ENCODE measurements at places on chromosomes 11 and 22.

DNA sequence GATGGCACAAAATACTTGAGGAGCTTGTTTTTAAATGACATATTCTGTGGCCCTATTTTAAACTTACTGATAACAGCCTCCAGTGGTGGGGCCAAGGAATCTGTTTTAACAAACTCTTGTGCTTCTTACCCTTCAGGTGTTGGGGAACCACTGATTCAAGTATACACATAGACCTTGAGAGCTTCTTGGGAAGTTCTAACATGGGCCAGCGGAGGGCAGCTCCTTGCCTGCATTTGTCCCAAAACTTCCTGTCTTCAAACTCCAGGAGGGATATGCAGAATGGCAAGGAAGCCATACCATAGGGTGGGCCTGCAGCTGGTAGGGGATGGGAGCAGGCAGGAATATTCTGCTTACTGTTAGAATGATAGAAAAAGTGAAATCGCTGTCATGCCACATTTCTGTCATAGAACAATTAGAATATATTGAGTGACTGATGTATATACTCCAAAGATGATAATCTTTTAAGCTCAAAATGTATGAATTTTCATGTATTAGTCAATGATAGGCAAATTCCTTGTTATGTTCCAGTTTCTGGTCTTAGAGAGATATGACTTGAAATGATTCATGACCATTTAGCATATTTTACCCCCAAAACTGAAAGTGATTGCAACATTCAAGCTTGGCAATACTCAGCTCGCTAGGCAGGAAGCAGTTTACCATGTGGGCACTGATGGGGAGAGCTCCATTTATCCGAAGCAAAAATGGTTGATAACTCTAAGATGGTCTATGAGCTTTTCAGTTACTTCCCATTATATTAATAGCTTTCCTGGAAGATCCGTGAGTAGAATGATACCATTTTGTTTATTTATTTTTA is 9.2 kb downstream of the EXT2 start:
- DNase-seq = no peak

GRCh38 chr11:61187505-61188130 is 15.7 kb upstream of the PGA3 start:
- peak; percentile 67 for DNase-seq

GRCh38 chr11:60528934-60529333 is 13.7 kb downstream of the MS4A13 start:
- DNase-seq = no peak

DNA sequence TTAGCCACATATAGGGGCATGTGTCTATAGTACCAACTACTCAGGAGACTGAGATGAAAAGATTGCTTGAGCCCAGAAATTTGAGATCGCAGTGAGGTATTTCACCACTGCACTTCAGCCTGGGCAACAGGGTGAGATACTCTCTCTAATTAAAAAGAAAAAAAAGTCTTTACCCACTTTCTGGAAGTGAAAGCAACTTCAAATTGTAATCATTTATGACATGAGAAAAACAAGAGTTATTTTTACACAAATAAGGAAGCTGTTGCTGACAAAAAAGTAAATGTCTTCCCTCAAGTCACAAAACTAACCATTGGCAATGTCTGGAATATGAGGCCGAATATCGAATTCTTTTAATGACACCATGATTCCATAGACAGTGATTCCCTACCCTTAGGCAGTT is 71.4 kb downstream of the GLYATL1 start:
- no peak for DNase-seq

GRCh38 chr22:22720201-22720723 is 75.8 kb downstream of the GGTLC2 start:
- peak; percentile 22 for DNase-seq

DNA sequence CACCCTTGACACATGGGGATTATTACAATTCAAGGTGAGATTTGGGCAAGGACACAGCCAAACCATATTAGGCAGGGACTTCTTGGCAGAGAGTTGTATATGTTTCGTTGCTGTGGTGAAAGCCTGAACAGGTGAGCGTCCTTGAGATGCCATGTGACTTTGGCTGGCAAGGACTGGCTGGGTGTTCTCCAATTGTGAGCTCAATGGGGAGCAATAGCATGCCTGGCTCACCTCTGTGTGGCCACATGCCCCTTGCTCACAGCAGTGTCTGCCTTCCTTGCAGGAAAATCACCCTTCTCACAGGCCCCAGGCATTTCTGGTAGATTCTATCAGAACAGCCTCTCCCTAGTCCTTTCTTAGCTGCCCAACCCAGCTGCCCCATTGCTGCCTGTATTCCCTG is 105.5 kb downstream of the PARVA start:
- no peak for DNase-seq

DNA sequence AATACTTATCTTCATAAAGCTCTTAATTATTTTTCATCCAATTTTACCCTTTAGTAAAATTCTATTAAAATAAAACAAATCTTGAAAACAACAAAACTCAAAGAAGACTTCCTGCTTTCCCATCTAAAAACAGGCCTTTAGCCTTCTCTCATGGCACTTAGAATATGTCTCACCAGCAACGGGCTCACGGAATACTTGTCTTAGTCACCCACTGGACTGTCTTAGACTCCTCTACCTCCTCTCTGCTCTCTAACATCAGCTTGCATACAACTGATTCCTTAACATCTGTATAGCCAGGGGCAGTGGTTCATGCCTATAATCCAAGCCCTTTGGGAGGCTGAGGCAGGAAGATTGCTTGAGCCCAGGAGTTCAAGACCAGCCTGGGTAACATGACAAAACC is 13.7 kb downstream of the HPS5 start:
- no peak for DNase-seq

GRCh38 chr11:35426351-35426750 is 7.0 kb upstream of the SLC1A2 start:
- DNase-seq = no peak

DNA sequence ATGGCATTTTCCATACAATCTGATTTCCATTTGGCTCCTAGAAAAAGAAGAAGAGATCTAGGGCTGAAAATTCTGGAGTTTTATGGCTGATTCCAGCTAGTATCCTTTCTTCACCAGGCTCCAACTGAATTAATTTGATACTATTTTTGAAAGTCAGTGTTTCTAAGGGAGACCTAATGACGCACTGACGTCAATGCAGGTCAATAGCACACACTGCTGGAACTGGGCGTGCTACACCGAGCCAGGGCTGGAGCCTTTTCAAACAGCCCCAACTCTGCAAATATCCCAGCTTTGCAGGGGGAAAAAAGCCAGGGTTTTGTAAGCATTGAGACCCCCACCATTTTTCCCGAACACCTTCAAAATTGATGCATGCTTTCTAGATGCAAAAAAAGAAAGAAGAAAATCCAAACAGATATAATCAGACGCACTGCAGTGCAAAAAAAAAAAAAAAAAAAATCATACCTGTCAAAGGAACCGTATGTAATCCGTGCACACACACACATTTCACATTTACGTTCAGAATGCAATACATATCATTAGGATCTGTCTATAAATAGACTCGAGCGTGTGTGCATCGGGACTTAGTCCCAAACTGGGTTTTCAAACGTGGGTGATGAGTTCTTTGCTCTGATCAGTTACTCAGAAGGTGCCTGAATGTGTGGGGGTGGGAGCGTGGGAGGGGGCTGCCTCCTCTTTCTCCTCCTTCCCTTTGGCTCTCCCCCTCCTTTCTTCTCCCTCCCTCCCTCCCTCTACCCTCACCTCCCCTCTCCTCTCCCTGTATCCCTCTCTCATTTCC is 124.5 kb upstream of the HSD17B12 start:
- DNase-seq = no peak

DNA sequence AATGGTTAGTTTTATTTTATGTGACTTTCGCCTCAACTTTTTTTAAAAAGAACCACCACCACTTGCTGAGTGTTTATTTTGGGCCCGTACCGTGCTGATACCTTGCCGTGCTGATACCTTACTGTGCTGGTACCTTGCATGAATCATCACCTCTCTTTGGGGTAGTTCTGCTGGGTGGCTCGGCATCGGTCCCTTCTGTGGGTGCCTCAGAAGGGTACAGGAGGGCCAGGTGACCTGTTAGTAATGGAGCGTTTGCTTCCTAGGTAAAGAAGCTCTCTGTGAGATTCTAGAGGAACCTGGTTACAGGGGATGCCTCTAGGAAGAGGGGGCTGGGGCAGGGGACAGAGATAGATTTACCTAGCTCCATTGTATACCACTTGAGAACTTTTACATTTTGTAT is 17.1 kb downstream of the TOM1 start:
- DNase-seq = no peak

- no peak for DNase-seq
Observed at GRCh38 chr11:66268952-66269905, 790 bp downstream of the RAB1B start.

GRCh38 chr11:133911171-133911570 is 45.6 kb downstream of the IGSF9B start:
- no peak for DNase-seq

GRCh38 chr11:120209746-120210625 is 846 bp upstream of the OAF start:
- no peak for DNase-seq

DNA sequence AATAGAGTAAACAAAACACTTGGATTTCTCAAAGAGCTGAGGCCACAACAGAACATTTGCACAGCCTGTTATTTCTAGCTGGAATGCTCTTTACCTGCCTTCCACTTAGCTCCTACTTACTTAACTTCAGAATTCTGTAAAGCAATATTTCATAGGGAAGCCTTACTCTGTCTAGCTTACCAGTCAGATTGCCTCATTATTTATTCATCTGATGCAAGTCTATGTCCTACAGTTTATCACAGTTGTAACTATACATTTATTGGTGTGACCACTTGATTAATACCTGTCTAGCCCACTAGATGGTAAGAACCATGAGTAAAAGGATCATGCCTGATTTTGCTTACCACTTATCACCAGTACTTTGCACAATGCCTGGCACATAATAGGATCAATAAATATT is 56.1 kb upstream of the ME3 start:
- DNase-seq = no peak

- DNase-seq = no peak
Observed at GRCh38 chr11:103948187-103948763, 88.2 kb upstream of the DDI1 start.
